ENCODE measurements at places on chromosomes 13 and 19.

DNA sequence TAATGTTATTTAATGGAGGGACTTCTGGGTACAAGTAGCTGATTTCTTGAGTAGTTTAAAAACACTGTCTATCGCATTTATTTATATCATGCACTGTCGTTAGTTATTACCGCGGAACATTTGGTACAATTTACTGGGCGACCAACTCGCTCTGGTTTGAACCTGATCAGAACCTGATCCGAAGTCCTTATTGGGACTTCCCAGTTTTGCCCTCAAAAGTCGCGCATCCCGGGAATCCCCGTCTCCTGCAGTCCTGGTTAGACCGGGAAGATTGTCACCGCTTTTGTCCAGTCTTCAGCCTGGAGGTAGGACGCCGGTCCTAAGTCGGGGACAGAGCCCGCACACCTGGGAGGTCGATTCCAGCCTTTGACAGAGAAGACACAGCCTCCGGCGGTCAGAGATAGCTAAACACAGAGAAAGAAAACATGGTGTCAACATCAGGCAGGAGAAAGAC is 694 bp downstream of the CLN5 start:
- peak; percentile 26 for DNase-seq

- DNase-seq: no peak
Measured at GRCh38 chr13:74528734-74529513, 394.7 kb upstream of the KLF12 start.

DNA sequence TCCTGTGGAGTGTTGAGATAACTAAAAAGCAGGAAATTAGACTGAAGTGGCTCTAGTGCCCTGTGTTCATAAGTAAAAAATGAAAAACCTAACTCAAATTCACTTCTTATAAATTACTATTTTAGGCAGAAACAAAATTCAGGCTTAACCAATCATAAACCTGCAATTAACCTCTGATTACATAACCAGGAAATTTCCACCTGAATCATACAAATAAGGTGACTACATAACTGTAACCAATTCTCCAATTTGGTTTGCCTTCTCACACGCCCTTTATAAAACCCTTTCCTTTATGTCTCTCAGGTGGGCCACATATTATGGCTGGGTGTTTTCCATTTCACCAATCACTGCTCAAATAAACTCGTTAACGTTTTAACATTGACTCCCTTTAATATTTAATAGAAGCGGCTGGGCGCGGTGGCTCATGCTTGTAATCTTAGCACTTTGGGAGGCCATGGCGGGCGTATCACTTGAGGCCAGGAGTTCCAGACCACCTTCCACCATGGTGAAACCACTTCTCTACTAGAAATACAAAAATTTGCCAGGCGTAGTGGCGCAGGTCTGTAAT is 22.9 kb upstream of the ZNF724 start:
- peak; percentile 19 for DNase-seq

DNA sequence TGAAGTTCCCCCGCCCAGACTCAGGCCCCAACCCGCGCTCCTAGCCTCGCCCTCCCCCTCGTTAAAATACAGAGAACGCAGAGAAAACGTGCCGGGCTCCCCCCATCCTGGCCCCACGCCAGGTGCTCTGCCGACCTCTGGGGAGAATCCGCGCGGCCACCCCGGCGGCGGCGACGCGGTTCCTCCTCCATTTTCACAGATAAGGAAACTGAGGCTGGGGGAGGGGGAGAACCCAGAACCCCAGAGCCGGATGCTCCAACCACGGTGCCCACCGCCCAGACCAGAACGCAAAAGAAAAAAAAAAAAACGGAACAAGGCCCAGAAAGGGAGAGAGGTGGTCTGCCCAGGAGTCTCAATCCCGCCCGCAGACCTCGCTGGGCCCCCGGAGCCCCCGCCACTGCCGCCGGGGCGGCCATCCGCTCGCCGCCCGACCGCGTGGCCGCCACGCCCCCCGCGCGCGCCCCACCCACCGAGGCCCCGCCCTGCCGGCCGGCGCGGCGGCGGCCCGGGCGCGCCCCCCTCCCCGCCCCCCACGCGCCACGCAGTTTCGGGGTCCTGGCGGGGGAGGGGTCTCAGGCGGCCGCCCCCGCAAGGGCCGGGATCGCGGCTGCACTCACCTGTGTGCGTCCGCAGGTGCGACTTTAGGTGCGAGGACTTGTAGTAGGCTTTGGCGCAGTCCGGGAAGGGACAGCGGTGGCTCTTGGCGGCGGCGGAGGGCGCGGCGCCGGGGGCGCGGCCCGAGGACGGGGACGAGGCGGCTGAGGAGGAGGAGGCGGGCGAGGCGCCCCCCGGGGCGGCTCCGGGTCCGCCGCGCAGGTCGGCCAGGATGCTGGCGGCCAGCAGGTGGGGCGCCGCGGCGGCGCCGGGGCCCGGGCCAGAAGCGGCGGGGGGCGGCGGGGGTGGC is 703 bp downstream of the KLF16 start:
- DNase-seq: no peak

- no peak for DNase-seq
Measured at GRCh38 chr19:27744926-27745768, 1467.8 kb downstream of the UQCRFS1 start.

Data from right lung (tissue), 10 donors.